ENCODE measurements at places on chromosomes 11 and 22.
A peak's percentile ranks its signal among the peaks of the same experiment; 100 is the strongest.

GRCh38 chr11:57648801-57649735 lies 644 bp downstream of the YPEL4 start:
- peak; percentile 62 for DNase-seq

GRCh38 chr11:131796541-131796940 lies 426.1 kb downstream of the NTM start:
- peak; percentile 82 for DNase-seq

- DNase-seq: no peak
Observed at GRCh38 chr11:65078151-65078550, 5.7 kb downstream of the CDCA5 start.

DNA sequence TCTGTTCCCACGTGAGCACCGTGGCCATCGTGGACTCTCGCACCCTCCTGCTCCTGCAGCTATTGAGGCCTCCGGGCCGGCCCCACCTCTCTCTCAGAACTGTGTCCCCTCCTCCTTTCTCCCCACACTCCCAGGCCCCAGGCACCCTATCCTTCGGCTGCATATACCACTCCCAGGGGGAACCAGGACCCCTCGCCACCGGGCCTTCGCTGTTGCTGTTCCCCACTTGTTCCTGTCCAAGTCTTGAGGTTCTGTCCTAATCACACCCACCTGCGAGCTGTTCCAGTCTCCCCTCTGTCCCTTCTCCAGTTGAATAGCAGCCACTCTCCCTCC lies 43.0 kb upstream of the CDON start:
- no peak for DNase-seq

DNA sequence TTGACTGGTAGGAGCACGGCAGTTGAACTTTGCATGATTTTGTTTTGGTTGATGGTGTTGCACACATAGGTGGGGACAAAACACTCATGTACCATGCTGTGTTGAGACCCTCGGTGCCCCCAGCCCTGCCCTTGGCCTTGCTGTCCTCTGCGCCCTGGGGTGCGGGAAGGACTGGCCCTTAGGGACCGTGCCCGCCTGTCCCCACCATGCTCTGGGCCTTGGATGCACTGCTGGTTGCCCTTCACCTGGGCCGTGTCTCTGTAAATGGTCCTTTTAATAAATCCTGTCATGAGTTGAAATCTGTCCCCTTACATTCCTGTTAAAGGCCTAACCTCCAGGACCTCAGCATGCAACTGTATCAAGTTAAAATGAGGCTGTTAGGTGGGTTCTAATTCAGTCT lies 102.3 kb upstream of the ANO1 start:
- DNase-seq: no peak

GRCh38 chr11:110715541-110715940 lies 3.3 kb upstream of the ARHGAP20 start:
- DNase-seq: no peak

Data from head of caudate nucleus (tissue), 42 donors.